ENCODE measurements at places on chromosomes 11 and 22. TPM values are rescaled to one million over a fixed set of nuclear protein-coding genes. Genes with fewer than 3 reads are reported as not detected.
A peak's percentile ranks its signal among the peaks of the same experiment; 100 is the strongest.

DNA sequence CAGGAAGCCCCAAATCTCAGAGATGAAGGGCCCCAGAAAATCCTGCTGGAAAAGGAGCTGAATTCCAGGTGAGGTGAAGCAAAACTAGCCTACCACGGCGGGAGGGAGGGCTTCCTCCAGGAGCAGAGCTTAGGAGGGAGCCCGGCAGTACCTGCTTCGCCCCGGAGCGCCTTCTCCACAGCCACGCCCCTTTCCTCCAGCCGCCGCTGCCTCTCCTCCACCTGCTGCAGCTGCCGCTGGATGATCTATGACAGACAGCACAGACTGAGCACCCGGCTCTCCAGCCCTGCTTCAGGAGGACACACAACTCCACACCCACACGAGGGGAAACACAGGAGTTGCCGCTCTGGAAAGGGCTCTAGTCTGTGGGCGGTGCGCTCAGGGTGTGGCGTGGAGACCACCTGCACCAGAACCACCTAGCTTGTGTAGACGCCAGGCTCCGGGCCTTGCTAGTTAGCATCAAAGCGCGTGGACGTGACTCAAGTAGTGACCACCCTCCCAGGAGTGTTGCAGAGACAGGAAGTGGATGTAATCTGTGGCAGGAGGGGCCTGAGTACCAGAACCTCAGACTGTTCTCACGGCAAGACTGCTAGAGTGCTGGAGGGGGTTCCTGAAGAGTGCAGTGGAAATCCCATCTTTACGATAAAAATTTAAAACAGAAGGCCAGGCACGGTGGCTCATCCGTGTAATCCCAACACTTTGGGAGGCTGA lies 34.6 kb upstream of the BID start:
- DNase-seq, result no peak

Gene C11orf21
- polyA plus RNA-seq, result 0.67 TPM

DNA sequence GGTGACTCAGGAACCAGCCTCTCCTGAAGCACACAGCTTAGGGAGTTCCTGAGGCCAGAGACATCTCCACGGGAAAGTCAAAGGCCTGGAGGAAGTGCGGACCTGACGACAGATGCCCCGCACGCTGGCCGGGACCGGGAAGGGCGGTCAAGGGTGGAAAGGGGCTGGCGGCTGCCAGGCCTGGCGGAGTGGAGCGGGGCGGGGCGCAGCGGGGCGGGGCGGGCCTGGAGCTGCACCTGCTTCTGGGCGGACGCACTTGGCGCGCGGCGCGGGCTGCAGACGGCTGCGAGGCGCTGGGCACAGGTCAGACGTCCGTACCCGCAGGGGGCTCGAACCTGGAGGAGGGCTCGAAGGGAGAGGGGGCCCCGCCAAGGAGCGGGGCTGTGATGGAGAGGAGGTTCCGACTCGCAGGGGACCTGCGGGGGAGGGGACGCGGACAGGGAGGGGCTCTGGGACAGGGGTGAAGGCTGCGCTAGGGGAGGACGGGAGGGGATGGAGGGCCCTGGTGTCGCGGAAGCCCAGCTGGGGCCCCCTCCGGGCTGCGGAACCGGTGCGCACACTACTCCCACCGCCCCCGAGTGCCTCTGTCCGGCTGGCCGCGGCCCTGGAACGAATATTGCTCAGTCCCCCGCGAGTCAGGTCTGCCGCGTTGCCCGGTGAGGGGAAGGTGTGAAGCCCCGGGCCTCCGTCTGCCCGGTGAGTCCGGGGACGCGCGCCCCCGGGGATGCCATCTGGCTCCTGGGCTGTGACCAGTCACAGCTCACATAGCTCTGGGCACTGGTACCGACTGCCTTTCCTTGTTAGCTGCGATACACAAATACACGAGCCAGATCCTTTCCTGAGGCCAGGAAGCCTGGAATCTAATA lies at the start of gene TMEM45B:
Gene TMEM45B, plus strand, starts transcription at position 253 of the 866 bp plus-strand sequence. CDS start 36,635 bp downstream, outside the sequence.
- DNase-seq, result peak; percentile 9

Gene CNTF
- polyA plus RNA-seq, result 1.8 TPM

DNA sequence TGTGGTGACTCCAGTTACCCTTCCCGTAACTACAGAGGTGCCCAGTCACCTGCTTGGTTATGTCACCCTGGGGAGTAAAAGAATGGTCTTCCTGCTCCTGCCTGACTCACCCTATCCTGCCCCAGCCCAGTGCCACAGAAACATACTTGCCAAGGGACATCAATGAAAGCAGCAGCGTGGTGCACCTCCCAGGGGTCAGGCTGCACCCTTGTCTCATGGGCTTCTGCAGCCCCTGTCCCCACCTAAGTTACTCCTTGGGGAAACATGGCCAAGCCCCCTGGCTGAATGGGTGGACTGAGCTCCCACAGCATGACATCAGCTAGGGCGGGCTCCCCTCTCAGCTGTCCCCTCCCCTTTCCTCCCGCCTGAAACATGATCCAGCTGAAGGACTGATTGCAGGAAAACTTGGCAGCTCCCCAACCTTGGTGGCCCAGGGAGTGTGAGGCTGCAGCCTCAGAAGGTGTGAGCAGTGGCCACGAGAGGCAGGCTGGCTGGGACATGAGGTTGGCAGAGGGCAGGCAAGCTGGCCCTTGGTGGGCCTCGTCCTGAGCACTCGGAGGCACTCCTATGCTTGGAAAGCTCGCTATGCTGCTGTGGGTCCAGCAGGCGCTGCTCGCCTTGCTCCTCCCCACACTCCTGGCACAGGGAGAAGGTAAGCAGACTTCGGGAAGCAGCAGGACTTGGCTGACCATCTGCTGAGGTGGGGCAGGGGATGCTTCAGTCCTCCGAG lies at the start of gene HTR3A:
Gene HTR3A, plus strand, starts transcription at position 368 of the 730 bp plus-strand sequence. Its CDS starts 218 bp downstream, at position 586.
- peak; percentile 64 for DNase-seq

Data from renal cortex interstitium (tissue), 15 donors.